ENCODE measurements at places on chromosomes 12 and 14.

DNA sequence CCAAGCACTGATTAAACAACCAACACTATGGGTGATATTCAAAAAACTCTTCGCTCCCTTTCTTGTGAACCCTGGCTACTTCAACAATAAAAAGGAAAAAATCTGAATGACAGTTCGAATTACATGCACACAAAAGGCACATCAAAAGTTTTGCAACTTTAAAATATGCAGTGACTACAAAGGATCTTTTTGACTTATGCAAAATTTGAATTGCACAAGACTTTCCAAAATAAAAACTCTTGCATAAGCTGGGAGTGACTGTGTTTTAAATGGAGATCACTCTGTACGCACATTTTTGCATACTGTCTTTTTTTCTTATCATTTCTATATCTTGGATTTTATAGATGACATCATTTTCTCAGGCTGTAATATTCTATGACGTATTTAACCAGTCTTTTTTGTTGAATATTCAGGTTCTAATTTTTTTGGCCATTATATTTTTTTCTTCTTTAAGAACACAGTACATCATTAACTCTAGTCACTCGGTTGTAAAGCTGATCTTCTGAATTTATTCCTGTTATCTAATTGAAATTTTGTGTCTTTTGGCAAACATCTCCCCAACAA, 667.6 kb upstream of the TBX3 start:
- no peak for DNase-seq

GRCh38 chr12:5308216-5308615, 123.7 kb upstream of the NTF3 start:
- DNase-seq: no peak

- peak; percentile 2 for DNase-seq
These were observed 549.6 kb downstream of the DIO2 start for GRCh38 chr14:79661752-79662151.

DNA sequence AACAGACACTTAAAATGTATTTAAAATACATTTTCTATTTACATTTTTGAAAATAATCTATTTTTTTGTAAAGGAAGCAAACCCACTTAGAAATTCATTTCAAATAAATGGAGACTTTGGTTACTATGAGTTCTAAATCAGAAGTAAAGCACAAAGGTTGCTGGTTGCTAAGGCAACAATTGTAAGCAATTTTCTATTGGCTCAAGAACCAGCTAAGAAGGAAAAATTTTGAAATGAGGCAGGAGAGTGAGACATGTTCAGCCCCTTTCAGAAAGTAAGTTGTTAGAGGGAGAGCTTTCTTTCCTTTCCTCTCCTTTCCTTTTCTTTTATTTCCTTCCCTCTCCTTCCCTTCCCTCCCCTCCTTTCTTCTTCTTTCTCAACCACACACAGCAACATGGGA, 80.7 kb downstream of the PRMT8 start:
- DNase-seq: no peak

DNA sequence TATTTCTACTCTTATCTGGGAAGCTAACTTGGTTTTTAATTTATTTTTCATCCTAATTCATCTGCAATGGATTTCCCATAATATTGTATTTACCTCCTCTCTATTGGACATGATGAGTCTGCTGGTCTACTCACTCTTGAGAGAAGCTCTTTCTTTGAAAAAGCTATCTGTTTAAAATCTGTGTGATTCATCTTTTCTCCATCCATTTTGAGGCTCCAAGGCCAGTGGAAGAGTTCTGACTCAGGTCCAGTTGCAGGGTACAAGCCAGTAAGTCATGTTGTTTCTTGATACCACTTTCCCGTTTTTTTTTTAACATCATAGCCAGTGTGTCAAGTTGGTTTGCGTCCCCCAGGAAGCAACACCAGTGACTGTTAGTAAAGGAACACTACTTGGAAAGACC, 160.3 kb upstream of the BMP4 start:
- DNase-seq: peak; percentile 77

DNA sequence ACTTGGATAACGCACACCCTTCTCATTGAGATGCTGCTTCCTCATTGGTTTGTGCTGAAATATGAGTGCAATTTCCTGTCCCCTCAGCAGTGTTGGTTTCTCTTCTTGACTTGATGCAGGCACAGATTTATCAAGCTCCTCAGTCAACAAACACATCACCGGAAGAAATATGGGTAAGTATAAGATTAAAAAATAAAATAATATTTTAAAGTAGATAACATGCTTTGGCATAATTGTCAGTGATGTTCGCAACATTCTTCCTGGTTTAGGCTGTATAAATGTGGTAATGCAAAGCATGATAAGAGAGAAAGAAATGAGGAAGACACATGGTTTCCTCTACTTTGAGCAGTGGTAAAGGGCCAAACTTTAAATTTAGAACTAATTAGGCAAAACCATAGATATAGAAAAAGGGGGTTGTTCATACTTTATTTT, at the start of gene GPR65:
GPR65 (plus strand) TSS at position 86 of the 432 bp plus-strand sequence. CDS start 5,713 bp downstream, outside the sequence.
- no peak for DNase-seq

DNA sequence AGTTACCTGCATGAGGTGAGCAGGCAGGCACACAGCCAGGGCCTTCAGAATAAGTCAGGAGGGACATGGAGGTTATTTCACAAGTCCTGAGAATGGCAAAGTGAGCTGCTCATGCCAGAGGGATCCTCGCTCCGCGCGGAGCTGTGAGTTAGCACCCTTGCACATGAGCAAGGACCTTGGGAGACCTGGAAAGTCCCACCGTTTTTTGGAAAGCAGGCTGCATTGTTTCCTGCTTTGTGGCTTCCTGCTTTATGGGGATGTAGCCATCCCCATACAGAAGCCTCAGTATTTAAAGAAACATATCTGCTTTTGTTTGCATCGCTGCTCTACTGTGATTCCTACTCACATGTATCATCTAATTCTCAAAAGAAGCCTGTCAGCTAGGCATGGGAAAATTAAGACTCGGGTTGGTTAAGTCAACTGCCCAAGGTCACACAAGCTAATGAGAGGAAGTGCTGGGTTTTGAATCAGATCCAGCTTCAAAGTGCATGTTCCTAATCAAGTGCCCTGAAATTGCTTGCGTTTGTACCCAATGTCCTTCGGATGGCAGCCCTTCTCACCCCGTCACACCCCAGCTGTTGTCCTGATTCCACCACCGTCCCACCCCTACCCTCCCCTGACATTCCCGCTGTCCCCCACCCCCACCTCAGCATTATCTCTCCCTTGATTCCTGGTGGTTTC, 106.2 kb downstream of the CRACR2A start:
- DNase-seq: peak; percentile 24

GRCh38 chr14:21711360-21711961, 37.8 kb upstream of the OR4E1 start:
- peak; percentile 52 for DNase-seq

GRCh38 chr12:64058541-64059265, 163.4 kb downstream of the KICS2 start:
- no peak for DNase-seq

GRCh38 chr12:61998791-61999190, 261.4 kb upstream of the USP15 start:
- peak; percentile 19 for DNase-seq

DNA sequence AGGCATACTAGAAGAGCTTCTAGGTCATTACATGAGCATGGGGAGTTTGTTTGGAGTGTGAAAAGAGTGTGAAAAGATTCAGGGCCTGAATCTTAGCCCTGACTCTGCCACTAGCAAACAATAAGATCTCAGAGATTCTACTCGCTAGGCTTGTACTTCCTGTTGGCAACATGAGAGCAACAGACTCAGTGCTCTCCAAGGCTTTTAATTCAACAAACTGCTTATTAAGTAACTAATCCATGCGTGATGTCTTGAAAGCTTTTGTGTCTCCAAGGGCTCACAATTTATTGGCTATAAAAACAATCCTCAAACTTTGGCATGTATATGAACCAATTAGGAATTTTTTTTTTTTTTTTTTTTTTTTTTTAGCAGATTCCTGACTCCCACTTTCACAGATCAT, 105.1 kb downstream of the STXBP6 start:
- DNase-seq: no peak

DNA sequence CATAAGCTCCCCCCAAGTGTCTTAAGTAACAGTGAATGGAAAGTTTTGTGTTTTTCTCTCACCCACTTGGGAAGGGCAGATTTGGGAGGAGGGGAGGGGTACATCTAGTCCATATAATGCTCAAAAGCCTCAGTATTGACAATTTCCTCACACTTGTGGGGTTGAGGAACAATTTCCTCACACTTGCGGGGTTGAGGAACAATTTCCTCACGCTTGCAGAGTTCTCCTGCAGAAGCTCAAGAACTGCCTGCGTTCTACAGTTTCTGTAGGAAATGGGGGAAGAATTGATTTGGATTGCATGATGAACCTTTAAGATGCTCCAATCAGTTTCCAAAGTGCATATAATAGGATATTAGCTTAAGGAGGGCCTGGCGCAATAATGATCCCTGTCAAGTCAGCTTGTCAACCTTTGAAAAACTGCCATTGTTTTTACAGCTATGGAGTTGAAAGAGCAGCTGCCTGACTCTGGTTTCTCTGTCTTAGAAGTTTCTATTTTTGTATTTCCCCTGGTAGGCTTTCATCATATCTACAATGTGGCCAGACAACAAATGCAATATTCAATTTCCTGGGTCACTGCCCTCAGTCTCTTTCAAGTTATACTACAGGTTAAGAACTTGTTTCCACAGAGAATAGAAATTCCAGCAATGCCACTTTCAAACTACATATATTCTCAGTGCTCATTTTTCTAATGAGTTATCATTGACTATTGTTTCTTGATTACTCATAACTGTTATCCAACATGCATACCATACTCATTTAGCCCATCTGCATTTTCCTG, 66.5 kb downstream of the PLEKHG7 start:
- peak; percentile 91 for DNase-seq

- DNase-seq: no peak
These were observed 1.8 kb downstream of the ARID2 start for GRCh38 chr12:45731190-45731775.

GRCh38 chr12:47141459-47141858, 61.7 kb upstream of the AMIGO2 start:
- DNase-seq: no peak

DNA sequence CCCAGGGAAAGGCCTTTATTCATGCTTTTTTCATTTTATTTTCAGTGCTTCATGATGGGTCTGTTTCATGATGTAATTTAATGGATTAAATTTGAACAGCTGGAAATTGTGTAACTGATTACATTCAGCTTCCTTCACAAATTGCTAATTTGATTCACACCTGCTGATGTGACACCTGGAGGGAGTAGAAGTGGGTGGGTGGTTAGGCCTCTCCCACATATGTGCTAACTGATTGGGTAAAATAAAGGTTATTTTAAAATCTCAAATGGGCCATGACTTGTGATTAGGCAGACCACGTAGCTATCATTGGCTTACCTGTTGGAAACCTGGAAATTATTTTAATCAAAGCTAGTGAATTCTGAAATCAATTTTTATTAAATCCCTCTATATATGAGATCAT, 142.1 kb downstream of the GXYLT1 start:
- DNase-seq: no peak

DNA sequence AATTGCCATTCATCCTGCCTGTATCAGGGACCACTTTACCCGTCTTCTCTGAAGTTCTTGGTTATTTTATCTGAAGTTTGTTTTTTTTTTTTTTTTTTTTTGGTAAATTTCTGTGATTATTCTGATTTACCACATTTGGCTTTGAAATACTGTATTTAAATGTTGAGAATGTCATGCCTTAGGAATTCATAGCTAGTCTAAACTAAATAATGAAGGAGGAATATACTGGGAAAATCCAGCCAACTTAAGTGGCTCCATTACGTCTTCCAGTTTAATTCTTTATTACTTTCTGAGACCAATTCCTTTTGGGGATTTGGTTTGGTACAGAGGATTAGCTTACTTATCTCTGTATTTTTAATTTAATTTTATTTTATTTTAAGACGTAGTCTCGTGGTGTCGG, 60.3 kb upstream of the KCNMB4 start:
- DNase-seq: no peak

- DNase-seq: no peak
These were observed 5.9 kb upstream of the SIVA1 start for GRCh38 chr14:104746934-104747481.

DNA sequence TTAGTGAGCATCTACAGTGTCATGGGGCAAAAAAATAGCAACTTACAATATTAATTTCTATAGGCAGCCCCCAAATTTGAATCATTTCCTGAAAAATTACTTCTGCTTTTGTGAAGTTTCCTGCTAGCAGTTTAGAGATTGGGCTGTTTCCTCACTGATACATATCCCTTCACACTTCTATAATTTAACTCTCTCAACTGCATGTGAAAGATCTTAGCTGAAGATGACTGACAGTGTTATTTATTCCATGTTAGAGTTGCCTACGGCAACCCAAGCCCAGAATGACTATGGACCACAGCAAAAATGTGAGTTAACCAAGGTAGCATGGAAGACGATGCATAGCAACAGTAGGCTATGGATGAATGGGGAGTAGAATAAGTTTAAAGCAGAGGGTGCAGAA, at the start of gene KLRG1:
KLRG1 (plus strand) TSS at position 134 of the 400 bp plus-strand sequence; CDS start at position 224, 90 bp downstream.
- DNase-seq: peak; percentile 83

DNA sequence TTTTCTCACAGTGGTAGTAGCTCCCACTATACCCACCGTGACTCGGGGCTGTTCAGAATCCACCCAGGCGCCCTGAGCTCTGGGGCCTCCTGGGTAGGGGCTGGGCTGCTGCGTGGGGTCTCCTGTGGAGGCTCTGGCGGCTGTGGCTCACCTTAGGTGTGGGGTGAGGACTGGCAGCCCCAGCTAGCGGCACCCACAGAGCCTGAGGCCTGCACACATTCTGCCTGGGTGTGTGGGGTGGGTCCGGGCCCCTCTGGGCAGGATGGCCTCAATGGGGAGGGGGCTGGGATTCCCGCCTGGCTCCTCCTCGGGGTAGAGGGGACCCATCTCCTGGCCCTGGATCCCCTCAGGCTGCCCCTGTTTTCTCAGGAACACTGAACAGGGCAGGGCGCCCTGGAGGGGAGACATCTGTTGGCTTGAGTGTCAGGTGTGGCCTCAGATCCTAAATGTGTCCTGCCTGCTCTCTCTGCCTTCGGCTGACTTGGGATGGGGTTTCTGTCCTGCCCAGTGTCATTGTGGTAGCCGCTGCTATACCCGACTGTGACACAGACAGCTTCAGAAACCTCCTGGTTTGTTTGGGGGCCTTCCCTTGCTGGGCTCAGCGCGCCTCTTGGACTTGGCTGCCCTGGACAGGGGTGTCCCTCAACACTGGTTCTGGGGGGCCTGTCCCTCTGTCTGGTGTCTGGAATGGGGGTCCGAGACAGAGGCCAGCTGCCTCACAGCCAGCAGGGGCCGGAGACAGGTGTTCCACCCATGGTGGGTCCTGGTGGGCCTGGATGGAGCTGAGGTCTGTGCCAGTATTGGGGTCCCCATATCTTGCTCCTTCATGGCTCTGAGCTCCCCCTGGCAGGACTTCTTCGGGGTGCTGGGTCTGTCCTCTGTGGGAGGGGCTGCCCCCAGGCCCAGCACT, 354.9 kb downstream of the TMEM121 start:
- no peak for DNase-seq

- DNase-seq: peak; percentile 81
These were observed 224.6 kb upstream of the CRY1 start for GRCh38 chr12:107317751-107318555.

All from endothelial cell of umbilical vein (primary cell).